ENCODE measurements at places on chromosomes 11 and 22.

DNA sequence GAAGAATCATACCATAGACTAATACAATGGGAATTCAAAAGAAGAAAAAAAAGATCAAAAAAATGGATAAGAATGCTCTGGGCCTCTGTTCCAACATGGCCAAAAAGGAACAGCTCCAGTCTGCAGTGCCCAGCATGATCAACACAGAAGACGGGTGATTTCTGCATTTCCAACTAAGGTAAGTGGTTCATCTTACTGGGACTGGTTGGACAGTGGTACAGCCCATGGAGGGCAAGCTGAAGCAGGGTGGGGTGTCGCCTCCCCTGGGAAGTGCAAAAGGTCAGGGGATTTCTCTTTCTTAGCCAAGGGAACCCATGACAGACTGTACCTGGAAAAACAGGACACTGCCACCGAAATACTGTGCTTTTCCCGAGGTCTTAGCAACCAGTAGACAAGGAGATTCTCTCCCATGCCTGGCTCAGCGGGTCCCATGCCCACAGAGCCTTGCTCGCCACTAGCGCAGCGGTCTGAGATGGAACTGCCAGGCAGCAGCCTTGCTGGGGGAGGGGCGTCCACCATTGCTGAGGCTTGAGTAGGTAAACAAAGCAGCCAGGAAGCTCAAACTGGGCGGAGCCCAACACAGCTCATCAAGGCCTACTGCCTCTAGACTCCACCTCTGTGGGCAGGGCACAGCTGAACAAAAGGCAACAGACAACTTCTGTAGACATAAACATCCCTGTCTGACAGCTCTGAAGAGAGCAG is 428.4 kb downstream of the MN1 start:
- DNase-seq = no peak

DNA sequence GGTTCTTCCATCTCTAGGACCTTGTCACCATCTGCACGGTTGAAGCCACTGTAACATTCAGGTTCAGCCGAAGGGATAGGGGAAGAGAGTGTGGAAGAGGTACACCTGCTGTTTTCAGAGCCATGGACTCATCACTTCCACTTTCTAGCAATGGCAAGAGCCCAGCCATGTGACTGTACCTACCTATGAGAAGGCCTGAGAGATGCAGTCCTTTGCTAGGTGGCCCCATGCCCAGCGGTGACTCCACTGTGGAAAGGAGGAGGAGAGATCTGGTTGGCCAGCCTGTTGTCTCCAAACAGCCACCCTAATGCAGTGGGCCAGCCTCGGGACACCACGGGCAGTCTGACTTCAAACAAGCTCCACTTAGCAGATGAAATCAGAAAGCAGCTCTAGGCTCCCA is 16.0 kb downstream of the RASD2 start:
- DNase-seq = no peak

- peak; percentile 63 for DNase-seq
These were observed 17.3 kb upstream of the SLC29A2 start for GRCh38 chr11:66388780-66389386.

GRCh38 chr11:31355817-31356216 is 13.7 kb downstream of the DCDC1 start:
- DNase-seq = no peak

GRCh38 chr11:64713016-64713707 is 9.8 kb downstream of the NRXN2 start:
- no peak for DNase-seq

- DNase-seq = no peak
These were observed 4.0 kb downstream of the NAA40 start for GRCh38 chr11:63942803-63943202.

DNA sequence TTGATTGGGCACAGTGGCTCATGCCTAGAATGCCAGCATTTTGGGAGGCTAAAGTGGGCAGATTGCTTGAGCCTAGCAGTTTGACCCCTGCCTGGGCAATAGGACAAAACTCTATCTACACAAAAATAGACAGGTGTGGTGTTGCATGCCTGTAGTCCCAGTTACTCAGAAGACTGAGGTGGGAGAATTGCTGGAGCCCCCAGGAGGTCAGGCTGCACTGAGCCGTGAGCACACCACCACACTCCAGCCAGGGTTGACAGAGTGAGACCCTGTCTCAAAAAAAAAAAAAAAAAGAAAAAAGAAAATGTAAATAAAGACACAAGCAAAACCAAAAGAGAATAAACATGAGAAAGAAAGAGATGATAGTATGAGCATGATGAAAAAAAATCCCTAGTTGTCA is 802.4 kb upstream of the ANO3 start:
- no peak for DNase-seq

All from activated CD4-positive, CD25-positive, alpha-beta regulatory T cell treated with anti-CD3 and anti-CD28 coated beads, Interleukin-2, amount 50 U/mL, for 72 hours (primary cell).